ENCODE measurements at places on chromosomes 1 and 21. TPM values are rescaled to one million over a fixed set of nuclear protein-coding genes. Genes with fewer than 3 reads are reported as not detected.
A peak's percentile ranks its signal among the peaks of the same experiment; 100 is the strongest.

DNA sequence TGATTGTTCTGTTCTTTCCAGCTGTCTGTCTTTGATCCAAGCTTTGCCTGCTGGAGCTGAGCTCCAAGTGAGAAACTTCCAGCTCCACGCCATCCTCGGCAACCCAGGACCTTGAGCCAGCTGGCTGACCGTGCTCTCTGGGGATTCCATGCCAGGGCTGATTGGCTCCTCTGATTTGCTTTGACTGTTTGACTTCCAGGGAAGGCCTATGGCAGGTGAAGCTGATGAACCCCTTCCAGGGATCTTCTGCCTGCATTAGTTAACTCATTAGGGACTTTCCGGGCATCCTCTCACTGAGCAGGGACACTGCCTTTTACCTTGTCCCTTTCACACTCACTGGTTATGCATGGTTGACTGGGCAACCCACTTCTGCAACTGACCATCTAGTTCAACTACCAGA lies 406.1 kb downstream of the RPS6KC1 start:
- DNase-seq: no peak

GRCh38 chr1:2405588-2406295 lies 6.6 kb downstream of the PEX10 start:
- peak; percentile 27 for DNase-seq

DNA sequence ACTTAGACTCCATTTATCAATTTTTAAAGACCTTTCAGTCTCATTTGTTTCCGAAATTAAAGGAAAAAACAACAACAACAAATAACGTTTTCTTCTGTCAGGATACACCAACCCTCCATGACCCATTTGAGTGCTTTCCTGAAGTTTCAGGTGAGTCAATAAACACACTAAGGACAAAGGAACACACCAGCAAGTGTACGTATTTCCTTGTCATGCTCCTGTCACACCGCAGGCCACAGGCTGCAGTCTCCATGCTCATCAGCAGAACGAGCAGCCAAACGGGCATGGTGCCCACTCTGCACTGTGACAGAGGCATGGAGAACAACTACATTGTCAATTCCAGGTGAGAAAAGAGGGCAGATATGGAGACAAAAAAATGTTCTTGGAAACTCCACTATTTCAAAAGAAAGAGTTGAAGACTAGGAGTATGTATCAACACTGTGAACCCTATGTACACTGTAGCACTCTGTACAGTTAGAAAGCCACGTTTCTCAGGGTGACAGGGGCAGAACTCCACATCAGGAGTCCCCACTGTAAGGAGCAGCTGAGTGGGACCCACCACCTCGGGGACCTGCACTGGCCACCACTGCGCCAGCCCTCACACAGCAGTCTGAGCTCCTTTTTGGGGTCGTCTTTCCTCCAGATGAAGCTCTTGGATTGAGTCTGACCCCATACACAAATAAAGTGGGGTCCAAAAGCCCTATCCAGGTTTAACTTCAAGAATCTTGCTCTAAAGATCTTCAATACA lies 2.6 kb downstream of the PTTG1IP start:
- peak; percentile 31 for DNase-seq

DNA sequence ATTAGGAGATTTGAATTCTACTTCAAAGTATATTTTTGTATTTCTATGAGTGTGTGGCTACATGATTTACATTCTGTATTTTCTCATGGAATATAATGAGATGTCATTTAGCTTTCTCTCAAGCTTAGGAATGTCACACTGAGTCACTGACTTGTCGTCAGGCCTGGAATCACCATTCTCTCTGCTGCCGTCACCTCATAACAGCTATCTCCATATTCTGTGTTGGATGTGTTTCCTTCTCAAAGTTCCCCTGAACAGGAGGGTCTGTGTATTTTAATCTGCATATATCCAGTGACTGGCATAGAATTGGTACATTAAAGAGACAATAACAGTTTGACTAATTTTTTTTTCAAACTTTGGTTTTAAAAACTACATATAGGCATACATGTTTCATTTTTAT lies 35.9 kb downstream of the LYPLAL1 start:
- DNase-seq: no peak

DNA sequence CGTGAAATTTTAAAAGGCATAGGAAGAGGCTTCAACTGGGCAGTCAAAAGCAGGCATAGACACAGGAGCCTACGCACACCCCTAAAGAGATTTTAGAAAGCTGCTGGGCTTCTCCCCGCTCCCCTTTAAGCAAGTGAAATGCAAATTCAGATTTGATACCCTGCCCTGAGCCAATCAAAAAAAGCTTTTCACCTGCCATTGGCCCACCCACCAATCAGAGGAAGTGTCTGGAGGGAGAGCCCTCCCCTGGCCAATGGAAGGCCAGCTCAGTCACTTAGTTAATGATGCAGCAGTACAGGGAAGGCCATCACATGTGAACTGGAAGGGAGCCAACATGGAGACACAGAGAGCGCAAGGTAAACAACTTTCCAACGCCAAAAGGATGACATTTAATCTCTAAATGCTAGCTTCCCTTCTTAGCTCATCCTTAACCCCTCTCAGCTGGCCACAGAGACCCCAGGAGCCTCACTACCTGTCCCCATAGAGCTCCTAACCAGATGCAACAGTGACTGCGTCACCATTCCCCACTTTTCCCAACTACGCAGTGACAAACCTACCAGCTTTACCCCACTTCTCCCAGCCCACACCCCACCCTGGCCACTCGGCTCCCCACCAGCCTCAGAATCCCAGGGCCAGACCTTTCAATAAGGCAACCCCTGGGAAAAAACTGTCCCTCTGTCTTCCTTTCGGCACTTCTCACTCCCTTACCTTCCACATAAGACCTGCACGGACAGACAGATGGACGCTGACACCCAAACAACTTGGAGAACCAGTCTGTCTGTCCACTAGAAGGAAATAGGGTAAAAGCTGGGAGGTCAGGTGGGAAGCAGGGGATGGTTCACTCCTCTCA lies 71.0 kb downstream of the CD46 start:
- peak; percentile 43 for DNase-seq

COL16A1 gene
- 9.8 TPM for total RNA-seq

DNA sequence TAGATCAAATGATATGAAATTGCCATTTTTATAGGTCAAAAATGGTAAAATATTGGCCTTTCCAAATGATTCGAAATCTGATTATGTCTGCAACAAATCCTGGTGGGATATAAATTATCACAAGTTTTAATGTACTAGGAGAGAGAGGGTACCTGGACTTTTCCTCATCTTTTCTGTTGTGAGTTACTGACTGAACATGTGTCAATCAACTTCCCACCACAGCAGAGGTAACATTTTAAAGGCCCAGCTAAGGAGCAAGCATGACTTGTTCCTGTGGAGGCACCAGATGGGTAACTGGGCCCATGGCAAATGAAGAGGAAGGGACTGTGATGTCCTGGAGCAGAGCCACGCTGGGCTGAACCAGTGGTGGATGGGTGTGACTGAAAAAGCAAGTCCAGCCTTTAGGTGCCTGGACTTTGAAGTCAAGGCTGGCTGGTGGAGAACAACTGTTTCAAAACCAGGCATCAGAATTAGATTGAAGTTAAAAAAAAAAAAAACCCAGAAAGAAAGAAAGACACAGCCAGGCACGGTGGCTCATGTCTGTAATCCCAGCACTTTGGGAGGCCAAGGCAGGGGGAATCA lies 6.6 kb downstream of the MR1 start:
- DNase-seq: no peak

GRCh38 chr21:33388188-33388587 lies 15.0 kb upstream of the IFNGR2 start:
- DNase-seq: no peak

GRCh38 chr21:42047821-42048613 lies 23.1 kb upstream of the UMODL1 start:
- DNase-seq: peak; percentile 89

FHL3 gene
- total RNA-seq: 39.0 TPM

INKA2 gene
- total RNA-seq: 12.5 TPM
